ENCODE measurements at places on chromosomes 11 and 22.
A peak's percentile ranks its signal among the peaks of the same experiment; 100 is the strongest.

DNA sequence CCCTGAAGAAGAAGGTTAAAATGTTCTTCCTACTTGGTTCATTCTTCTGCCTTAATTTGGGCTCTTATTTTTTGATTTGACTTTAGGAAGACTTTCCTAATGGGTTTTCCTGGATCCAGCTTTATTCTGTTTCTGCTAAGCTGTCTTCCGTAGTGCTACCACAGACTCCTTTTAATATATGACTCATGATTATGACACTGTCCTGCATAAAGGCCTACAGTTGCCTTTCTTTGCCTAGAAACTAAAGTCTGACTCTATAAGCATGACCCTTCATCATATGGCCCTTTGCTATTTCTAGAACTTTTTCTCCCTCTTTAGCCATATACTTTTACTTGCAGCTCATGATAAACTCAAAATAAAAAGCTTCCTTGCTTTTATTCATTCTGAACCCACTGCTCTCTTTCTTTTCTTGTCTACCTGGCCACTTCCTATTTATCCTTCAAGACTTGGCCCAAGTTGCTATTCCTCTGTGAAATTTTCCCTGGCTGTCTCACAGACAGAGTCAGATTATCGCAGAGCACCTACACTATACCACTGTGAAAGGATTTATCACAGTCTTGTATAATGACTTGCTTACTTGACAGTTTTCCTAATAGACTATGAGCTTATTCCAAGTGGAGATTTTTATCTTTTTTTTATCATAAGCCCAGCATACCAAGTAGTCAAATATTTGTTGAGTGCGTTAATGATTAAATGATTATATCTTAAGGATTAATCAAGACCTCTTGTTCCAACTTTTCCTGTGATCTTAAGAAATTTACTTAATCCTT, 24.7 kb downstream of the TBCEL start:
- DNase-seq: no peak

- DNase-seq: peak; percentile 29
These were observed at the start of gene ME3 for GRCh38 chr11:86672007-86672621. Gene ME3 (minus strand): TSS chr11:86672616.

DNA sequence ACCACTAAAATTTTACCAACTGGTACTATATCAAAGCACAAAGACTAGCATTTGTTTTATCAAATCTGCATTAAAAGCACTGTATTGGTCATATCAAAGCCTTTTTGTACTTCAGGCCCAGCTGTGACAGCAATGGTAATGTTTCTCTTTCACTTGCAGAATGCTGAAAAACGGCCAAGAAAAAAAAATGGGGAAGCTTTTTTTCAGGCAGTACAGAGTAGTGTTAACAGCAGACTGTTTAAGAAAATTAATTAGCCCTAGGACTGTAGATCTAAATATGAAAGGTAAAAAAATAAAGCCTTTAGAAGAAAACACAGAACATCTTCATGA, 33.3 kb downstream of the DENND5A start:
- no peak for DNase-seq

GRCh38 chr11:19938169-19938856, 222.0 kb downstream of the DBX1 start:
- DNase-seq: no peak

GRCh38 chr11:120637131-120637530, 125.6 kb downstream of the GRIK4 start:
- DNase-seq: no peak

DNA sequence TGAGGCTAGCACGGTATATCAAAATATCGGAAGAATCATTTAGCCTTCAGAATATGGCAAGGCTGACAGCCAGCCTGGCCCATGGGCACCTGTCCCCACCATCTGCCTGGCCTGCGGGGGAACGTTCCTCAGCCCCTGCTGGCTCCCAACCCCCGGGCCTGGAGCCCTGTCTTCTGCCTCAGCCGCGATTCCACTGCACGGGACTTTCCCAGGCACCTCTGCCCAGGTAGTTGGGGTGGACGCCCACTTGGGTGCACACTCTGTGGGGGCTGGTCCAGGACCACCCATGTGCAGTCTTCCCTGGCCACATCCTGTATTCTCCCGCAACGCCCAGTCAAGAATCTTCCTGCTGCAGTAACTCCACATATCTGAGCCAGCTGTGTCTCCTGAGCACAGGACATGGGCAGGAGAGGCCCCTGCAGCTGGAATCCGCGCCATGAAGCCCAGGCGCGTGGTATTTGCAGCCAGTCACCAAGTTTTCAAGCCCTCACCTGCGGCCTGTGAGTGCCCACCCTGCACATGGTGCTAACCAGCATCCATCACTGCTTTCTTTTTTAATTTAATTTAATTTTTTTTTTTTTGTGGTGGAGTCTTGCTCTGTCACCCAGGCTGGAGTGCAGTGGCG, 77.9 kb downstream of the KCNQ1 start:
- no peak for DNase-seq

DNA sequence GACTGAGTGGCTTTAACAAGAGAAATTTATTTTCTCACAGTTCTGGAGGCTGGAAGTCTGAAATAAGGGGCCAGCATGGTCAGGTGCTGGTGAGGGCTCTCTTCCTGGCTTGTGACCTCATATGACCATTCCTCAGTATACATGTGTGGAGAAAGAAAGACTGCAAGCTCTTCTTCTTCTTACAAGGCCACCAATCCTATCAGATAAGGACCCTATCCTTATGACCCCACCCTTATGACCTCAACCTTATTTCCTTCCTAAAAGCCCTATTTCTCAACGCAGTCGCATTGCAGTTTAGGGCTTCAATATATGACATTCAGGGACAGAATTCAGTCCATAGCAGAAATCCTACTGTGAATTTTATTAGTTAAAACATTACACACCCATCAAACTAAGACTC, 124.4 kb upstream of the RAG2 start:
- DNase-seq: no peak

All from T-cell (primary cell).